ENCODE measurements at places on chromosomes 3 and 15.

- no peak for DNase-seq
These were observed 64.4 kb upstream of the CRTC3 start for GRCh38 chr15:90465140-90465929.

DNA sequence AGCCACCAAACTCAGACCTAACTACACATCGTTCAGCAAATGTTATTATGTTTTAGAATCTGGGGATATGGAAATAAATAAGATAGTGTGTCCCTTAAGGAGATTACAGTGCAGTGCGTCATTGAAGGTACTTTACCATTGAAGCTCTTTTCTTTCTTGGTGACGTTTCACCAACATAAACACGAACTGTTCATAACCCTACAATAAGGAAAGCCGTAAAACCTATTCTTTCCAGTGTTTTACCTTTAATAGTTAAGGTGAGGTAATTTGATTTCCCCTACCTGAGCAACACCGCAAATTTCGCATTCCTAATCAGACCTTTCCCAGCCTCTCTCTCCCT, 826 bp downstream of the CCDC66 start:
- no peak for DNase-seq

- DNase-seq: no peak
These were observed 152.2 kb downstream of the ALCAM start for GRCh38 chr3:105518806-105519418.

DNA sequence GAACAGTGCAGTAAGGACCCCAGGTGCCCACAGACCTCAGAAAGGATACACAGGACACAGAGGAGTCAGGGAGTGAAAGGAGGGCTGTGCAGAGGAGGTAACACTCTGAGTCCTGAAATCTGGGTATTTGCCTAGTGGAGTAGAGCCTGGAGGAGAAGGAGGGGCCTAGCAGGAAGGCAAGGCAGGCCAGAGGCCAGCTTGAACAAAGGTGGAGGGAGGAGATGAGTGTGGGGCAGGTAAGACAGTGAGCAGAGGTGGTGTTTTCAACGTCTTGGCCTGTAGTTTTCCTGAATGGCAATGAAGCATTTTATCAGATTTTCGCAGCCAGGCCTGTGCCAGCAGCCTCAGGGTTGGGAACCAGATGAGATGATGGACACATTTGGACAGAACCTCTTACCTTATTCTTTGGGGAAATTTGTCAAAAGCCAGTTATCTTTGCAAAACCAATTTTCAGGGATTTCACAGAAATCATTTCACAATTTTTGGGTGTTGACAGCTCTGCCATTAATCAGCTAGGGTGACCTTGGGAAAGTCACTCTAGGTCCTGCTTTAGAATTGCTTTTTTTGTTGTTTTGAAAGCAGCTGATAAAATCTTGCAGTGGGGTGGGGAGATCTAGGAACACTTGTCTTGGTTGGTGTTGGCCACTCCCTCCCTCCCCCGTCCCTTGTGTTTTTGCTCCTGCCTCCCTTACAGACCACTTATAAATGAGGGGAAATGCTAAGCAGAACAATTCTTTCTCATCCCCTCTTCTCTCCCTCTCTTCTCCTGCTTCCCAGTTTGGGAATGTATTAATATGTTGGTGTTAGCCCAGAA, 38.4 kb downstream of the SPSB4 start:
- DNase-seq: no peak

DNA sequence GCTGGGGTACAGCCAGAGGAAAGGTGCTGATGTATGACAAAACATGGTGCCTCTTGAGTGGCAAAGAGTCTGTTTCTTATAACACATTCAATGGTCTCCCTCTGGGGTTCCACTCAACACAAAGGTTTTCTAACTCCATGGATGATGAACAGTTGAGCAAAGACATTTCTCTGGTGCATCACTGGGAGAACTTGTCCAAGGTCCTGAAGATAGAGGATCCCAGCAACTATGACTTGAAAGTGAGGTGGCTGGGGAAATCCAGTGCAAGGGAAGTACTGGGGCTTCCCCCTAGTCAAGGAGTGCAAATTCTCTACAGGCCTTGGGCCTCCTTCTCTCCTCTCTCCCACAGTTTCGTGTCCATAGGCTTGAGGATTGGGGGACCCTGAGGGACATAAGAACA, 431.1 kb downstream of the WDR72 start:
- DNase-seq: no peak

GRCh38 chr3:158711886-158712285, 20.4 kb downstream of the RARRES1 start:
- DNase-seq: no peak

DNA sequence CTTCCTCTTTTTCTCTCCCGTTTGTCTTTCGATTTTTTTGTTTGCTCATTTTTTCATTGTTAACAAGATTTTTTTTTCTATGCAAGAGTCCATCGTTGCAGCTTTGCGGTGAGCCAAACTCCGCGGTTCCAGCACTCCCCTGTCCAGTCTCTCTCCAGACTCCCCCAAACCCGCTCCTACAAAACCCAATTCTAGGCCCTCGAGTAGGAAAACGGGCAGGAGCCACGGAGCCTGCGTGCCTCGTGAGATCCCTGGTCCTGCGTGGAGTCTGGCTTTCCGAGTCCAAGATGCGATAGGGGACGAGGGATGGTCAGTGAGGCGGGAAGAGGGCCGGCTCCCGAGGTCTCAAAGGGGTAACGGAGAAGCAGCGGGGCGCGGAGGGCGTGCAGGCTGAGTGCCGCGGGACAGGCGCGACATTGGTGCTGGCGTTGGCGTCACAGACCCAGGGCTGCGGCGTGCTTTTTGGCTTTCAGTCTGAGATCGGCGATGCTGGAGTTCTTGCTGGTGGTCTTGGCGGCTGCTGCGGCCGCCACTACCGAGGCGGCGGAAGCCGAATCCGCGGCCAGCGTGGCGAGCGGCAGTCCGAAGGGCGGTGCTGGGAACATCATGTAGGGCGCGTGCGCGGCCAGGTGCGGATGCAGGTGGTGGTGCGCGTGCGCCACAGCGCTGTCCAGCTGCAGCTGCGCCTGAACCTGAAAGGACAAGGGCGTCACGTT, 8.5 kb downstream of the SHOX2 start:
- no peak for DNase-seq

DNA sequence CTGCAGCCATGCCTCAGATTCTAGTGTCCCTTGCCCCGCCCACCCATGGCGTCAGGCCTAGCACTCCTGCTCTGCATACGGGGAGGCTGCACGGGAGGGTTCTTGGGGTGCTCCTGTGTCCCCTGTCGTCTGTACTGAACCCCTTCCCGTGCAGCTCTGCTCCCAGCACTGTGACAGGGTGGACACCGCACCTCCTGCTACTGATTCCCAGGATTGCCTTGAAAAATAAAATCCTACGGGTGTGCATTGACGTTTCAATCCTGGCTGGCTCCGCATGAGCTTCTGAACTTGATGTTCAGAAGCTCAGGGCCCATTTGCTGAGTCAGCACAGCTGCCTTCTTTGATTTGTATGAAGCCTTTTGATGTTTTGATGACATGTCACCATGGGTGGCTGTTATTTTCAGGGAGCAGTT, 176.4 kb downstream of the APBA2 start:
- DNase-seq: no peak

DNA sequence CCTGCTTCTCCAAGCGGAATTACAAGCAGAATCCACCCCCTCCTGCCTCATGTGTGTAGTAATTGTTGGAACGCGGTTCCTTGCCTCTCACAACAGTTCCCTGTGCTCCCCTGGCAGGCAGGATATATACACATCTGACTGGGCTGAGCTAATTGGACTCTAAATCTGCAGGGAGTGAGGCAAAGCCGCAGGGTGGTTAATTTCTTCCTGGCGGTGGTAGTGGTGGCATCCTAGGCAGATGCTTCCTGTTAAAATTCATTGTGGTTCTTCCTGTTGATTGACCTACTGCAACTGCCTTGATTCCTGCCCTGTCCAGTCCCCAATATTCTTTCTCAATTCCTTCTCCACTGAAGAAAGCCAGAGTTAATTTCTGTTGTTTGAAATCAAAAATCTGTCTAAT, 202.9 kb upstream of the PROK2 start:
- no peak for DNase-seq

- DNase-seq: no peak
These were observed 13.2 kb upstream of the GPD1L start for GRCh38 chr3:32093204-32093603.

- DNase-seq: no peak
These were observed 2.0 kb upstream of the GP9 start for GRCh38 chr3:129058441-129059200.

DNA sequence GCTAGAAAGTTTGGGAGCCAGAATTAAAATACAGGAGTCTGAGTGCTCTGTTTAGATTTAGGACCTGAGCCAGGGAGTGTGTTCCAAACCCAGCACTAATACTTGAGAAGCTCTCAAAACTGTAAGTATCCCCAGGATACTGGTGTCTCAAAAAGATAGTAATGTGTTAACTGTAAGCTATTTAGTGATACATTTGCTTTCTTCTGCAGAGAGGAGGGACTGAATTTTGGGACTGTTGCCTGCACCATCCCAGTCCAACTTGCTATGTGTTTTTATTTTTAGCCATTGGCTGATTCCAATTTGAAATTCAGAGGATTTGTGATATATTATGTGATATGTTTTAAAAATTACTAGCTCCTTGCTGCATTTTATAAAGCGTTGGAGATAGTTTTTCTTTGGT, 31.5 kb downstream of the UBE2E1 start:
- no peak for DNase-seq

GRCh38 chr3:177615015-177615414, 417.7 kb upstream of the TBL1XR1 start:
- no peak for DNase-seq

GRCh38 chr15:48868536-48868935, 9.4 kb upstream of the EID1 start:
- DNase-seq: no peak

DNA sequence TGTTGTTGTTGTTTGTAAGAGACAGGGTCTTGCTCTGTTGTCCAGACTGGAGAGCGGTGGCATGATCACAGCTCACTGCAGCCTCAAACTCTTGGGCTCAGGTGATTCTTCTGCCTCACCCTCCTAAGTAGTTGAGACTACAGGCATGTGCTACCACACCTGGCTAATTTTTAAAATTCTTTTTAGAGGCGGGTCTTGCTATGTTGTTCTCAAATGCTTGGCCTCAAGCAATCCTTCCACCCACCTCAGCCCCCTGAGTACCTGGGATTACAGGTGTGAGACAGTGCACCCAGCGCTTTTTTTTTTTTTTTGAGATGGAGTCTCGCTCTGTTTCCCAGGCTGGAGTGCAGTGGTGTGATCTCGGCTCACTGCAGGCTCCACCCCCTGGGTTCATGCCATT, 46.7 kb downstream of the TMOD3 start:
- DNase-seq: no peak

DNA sequence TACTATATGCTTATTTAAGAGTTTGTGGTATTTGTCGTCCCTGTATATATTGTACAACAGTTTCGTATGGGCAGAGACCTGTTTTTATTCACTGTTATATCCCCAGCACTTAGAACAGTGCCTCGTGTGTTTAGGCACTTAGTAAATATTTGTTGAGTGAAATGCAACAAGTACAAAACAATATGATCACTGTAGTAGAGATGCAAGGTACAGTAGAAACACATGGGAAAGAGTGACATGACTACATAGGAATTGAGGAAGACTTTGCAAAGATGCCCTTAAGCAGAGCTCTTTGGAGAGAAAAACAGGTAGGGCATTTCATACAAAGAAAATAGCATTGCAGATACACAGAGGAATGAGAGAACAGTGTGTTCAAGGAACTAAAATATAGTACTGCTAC, 18.3 kb downstream of the RASA2 start:
- DNase-seq: no peak

GRCh38 chr3:23324745-23325144, 121.6 kb downstream of the UBE2E2 start:
- no peak for DNase-seq

- no peak for DNase-seq
These were observed 354.5 kb downstream of the OCA2 start for GRCh38 chr15:27744641-27745040.

GRCh38 chr3:112390783-112391641, 58.1 kb downstream of the CD200 start:
- DNase-seq: no peak

GRCh38 chr3:126679318-126679751, 24.4 kb upstream of the TXNRD3 start:
- peak; percentile 63 for DNase-seq

- DNase-seq: no peak
These were observed 116.9 kb upstream of the FOXB1 start for GRCh38 chr15:59887211-59887610.

DNA sequence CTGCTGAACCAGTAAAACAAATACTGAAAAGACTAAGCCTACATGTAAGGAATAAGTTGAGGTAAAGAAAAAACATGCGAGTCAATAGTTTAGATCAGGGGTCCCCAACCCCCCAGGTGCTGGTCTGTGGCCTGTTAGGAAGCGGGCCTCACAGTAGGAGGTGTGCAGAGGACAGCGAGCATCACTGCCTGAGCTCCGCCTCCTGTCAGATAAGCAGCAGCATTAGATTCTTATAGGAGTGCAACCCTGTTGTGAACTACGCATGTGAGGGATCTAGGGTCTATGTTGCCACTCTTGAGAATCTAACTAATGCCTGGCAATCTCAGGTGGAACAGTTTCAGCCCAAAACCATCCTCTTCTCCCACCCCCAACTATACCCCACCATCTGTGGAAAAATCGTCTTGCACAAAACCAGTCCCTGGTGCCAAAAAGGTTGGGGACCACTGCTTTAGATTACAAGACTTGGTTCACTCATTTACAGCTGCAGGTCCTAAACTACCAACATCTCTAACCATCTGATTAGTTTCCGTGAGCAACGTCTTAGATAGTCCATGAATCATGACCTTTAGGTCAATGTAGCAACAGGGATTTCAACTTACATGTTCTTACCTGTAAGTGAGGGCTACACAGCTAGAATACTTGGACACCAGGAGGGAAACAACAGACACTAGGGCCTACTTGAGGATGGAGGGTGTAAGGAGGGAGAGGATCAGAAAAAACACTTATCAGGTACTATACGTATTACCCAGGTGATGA, 66.7 kb downstream of the TRANK1 start:
- no peak for DNase-seq

GRCh38 chr3:158742871-158743663, 10.8 kb upstream of the RARRES1 start:
- no peak for DNase-seq

GRCh38 chr3:134426660-134427181, 52.5 kb upstream of the AMOTL2 start:
- DNase-seq: no peak

DNA sequence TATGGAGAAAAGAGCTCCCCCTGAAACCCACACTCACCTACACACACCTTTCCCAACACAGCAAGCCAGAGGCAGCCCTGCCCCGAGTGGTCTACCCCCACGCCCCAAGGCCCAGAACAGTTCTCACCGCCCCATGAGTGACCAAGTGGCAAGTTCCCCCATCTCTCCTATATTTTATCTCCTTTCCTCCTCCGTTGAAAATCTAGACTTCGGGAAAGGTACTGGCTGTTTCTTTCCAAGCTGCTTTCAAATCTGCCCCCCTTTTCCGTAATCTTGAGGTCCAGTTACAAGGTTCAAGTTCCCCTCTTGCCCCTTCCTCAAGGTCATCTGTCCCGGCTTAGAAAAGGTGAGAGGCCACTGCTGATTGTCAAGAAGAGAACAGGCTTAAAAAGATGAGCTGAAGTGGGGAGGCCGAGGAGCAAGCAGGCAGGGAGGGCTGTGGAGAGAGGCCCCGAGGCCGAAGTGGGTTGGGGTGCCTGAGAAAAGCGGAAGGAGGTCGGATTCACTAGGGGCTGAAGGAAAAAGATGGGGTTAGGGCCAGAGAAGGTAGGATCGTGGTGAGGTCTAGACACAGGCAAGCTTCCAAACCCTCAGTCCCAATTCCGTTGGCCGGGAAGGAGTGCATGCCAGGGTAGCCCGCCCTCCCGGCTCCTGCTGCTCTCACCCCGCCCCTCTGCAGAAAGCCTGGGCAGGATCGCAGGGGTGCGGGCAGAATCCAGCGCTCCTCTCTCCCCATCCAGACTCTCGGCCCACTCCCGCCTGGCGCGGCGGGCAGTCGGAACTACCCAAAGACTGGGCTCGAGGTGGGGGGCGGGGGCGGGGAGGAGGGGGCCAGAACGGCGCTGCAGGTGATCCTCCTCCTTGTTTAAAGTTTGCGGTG, 1.7 kb downstream of the SEMA5B start:
- no peak for DNase-seq
